ENCODE measurements at places on chromosomes 3 and 15.

GRCh38 chr3:127409421-127410136, 121.7 kb upstream of the PRR20G start:
- no peaks in the 10 kb centered on the region for H3K36me3 ChIP-seq
- no peaks in the 10 kb centered on the region for H3K4me1 ChIP-seq
- H3K27me3 ChIP-seq: peaks cover 31% of the 10 kb centered on the region
- H3K4me3 ChIP-seq: no peak overlapping the region
- no peak for DNase-seq

DNA sequence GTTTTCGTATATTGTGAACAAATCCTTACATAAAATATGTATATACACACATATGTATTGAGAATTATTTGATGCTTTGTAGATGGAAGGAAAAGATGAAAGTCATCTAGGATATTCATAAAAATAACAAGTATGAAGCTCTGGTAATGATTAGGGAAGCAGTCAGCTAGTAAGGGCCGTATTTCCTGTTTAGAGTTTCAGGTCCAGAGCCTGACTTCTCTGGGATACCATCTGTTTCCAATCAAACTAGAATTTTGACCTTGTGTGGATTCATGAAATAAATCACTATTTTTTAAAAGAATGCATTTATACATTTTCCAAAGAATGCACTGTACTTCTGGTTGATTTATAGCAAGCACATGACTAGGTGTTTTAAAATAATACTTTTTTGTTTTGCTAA, 156.1 kb upstream of the CGNL1 start:
- H3K27me3 ChIP-seq: no peaks in the 10 kb centered on the region
- H3K36me3 ChIP-seq: no peaks in the 10 kb centered on the region
- no peak overlapping the region for H3K27ac ChIP-seq
- peaks cover 18% of the 10 kb centered on the region for H3K4me1 ChIP-seq
- no peak overlapping the region for H3K4me3 ChIP-seq

DNA sequence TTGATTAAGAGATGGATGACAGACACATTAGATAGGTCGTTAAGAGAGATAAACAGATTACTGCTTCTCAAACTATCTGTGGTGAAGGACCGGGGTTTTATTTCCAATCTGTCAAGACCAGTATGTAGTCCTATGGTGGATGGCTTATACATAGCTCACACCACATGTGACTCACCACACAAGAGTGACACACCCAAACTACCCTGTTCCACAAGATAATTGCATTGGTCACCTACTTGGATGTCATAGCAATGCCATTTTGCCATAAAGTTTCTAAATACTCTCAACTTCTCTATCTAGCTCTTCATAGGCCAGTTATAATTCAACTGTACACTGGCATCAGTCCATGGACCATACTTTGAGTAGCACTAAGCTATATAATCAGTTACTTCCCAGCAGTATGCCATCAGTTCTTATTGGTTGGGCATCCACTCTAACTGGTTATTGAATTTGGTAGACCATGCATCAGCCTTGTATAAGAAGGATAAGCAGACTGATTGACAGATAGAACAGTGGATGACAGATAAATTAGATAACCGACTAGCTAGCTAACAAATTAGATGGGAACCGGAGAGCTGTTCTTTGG, 11.6 kb downstream of the WWTR1 start:
- peaks cover 6% of the 10 kb centered on the region for H3K4me1 ChIP-seq
- H3K4me3 ChIP-seq: no peak overlapping the region
- no peak for DNase-seq
- no peak overlapping the region for H3K27ac ChIP-seq

DNA sequence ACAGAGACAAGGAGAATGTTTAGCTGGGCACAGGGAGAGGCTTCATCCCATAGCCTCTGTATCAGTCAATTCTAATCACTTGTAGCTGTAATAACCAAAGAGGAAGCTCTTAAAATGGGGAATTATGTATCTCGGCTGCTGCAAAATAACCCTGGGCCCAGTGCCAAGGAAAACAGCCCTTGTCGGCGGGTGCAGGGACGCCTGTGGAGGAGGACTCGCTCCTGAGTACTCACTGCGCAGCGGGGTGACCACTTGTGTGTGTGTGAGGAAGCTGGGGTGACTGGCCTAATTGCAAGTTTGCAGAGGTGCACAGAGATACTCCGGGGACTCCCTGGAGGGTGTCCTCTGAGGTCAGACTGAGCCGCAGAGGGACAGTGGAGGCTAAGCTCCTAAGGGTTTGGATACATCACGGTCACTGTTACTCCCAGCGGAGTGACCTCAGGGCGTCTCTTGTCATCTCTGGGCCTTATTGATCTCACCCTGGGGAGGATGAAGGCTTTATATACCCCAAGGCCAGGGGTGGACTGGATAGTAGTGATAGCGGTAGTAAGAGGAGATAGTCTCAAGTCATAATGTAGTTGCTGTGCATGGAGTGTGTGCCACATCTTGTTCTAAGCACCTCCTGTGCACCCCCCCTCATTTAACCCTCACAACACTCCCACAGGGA, 37.2 kb downstream of the SLC6A6 start:
- H3K4me1 ChIP-seq: peaks cover 34% of the 10 kb centered on the region
- peak overlapping the region; percentile 62 for H3K4me3 ChIP-seq
- H3K27ac ChIP-seq: peak overlapping the region; percentile 85
- no peaks in the 10 kb centered on the region for H3K27me3 ChIP-seq

DNA sequence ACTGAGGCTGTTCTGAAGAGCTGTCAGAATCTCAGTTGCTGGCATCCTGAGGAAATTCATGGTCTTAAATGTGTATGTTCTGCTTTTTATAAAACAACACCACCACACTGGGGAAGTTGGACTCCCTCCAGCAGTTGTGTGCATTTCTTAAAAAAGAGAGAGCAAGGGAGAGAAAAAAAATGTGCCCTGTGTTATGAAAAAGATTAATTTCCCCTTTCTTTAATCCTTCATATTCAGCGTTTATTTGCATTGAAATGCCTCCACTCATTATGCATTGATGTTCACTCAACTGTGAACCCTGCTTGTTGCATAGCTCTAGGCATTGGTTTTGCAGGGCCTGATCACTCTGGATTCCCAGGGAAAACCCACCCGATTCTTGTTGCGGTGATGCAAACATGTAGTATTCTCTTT, 4.4 kb upstream of the ZNF609 start:
- peak overlapping the region; percentile 6 for H3K4me3 ChIP-seq
- H3K36me3 ChIP-seq: no peaks in the 10 kb centered on the region
- peaks cover 22% of the 10 kb centered on the region for H3K4me1 ChIP-seq
- H3K27me3 ChIP-seq: no peaks in the 10 kb centered on the region

- no peak overlapping the region for H3K4me3 ChIP-seq
- peaks cover 25% of the 10 kb centered on the region for H3K4me1 ChIP-seq
- DNase-seq: peak; percentile 57
- peak overlapping the region; percentile 77 for H3K27ac ChIP-seq
- peaks cover 15% of the 10 kb centered on the region for H3K36me3 ChIP-seq
- no peaks in the 10 kb centered on the region for H3K27me3 ChIP-seq
These were observed 22.5 kb downstream of the GLB1 start for GRCh38 chr3:33074217-33075067.

DNA sequence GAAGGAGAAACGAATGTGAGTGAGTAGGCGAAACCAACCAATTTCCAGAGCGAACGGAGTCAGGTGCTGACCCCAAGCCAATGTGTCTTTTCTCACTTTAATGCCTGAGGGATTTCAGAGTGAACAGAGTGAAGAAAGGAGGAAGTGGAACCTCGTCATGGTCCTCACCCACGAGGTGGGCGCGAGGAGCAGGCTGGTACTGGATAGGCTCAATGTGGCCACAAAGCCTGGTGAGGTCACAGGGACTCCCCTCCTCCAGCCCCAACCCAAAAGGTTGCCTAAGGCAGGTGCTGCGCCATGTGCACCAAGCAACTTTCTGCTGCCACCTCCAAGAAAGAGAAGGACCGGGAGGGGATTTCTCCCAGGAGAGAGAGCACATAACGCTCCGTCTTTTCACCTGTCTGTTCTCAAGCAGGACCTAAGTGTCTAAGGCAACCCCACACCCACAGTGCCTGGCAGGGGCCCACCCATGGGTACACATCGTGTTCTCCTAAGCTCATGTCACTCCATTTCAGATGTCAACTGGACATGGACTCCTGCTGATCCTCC, 3.8 kb downstream of the NRROS start:
- H3K27me3 ChIP-seq: no peaks in the 10 kb centered on the region
- H3K4me3 ChIP-seq: peak overlapping the region; percentile 96
- H3K36me3 ChIP-seq: peaks cover 17% of the 10 kb centered on the region

GRCh38 chr15:80384432-80384831, 19.8 kb upstream of the ARNT2 start:
- H3K4me1 ChIP-seq: no peaks in the 10 kb centered on the region
- H3K27me3 ChIP-seq: peaks cover 7% of the 10 kb centered on the region
- no peaks in the 10 kb centered on the region for H3K36me3 ChIP-seq
- H3K27ac ChIP-seq: no peak overlapping the region
- H3K4me3 ChIP-seq: no peak overlapping the region

DNA sequence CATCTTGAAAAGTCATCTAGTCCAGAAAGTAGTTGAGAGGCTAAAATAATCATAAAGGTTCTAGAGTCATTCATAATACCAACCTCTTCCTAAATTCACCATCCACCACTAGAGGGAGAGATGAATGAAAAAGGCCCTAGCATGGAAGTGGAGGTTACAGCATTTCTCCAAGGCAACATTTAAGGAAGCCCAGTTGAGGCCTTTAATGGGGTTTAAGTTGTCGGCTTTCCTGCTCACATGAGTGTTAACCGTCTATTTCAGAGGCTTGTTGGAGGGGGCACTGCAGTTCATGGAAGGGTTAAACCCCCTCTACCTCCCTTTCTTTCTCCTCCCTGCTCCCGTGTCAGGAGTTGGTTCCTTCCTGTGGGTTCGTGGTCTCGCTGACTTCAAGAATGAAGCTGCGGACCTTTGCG, 3.8 kb upstream of the SLCO3A1 start:
- no peak overlapping the region for H3K27ac ChIP-seq
- H3K4me3 ChIP-seq: no peak overlapping the region
- DNase-seq: no peak
- peaks cover 7% of the 10 kb centered on the region for H3K4me1 ChIP-seq
- H3K36me3 ChIP-seq: no peaks in the 10 kb centered on the region
- H3K27me3 ChIP-seq: peaks cover 26% of the 10 kb centered on the region

DNA sequence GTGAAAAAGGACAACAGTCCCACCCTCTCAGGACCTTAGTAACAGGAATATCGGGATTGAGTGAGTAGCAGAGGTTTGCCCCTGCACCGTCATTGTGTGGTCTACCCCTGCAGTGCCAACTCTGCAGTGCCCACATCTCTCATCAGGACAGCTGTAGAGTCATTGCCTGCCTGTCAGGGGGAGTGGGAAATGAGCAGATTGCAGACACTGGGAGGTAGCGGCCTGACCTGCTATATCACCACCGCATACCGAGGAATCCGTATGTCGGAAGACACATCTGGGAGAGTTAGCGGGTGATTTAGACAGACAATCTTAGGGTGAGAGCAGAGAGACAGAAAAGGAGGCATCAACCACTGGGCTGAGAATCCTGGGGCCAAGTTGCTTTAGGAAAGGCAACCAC, 218.1 kb downstream of the EPHB1 start:
- peaks cover 2% of the 10 kb centered on the region for H3K4me1 ChIP-seq
- no peak for DNase-seq
- no peak overlapping the region for H3K4me3 ChIP-seq
- H3K36me3 ChIP-seq: no peaks in the 10 kb centered on the region
- no peak overlapping the region for H3K27ac ChIP-seq

DNA sequence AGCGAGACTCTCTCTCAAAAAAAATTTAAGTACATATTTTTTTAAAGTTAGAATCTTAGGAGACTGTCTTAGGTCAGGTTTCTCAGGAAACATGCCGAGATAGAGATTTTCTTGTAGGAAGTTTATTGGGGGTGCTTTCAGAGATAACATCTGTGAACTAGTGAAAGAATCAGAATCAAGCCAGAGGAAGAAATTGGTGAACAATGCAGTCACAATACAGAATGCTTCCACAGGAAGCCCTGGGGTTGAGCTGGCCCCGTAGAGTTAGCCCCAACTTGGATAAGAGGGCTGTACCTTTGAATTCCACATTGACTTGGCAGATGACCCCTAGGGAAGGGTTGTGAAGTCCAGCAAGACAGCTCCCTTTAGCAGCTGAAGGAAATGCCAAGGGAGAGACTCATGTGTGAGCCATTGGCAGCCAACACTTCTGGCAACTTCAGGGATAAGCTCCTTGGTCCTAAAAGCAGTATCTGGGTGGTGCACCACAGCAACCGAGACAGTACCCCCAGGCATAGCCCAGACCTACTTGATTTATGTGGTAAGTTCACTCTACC, 7.1 kb upstream of the PLCB2 start:
- no peak overlapping the region for H3K4me3 ChIP-seq
- peaks cover 1% of the 10 kb centered on the region for H3K27me3 ChIP-seq
- H3K4me1 ChIP-seq: peaks cover 7% of the 10 kb centered on the region
- no peaks in the 10 kb centered on the region for H3K36me3 ChIP-seq
- no peak for DNase-seq

DNA sequence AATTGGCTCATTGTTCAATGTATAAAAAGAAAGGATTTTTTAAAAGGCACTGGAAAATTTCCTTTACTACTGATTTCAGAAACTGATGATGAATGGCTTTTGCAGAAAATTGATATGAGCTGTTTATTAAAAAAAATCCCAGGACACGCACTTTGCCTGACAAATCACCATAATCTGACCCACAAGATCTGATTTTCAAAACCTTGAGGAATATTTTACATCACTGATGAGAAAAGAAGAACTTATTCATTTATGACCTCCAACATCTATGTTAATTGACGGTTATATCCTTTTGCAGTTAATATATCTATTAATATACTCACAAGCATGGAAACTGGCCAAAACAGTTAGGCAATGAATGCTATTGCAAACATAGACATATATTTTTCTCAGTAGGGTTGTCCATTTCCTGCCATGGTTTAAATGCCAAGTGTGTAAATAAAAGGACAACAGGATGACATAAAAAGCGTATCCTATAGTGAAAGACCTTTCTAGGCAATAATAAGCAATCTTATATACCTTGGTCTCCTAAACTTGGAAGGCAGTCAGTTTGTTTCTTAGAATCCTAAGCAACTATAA, 109.7 kb upstream of the SLC7A14 start:
- H3K27me3 ChIP-seq: peaks cover 6% of the 10 kb centered on the region
- no peak overlapping the region for H3K27ac ChIP-seq
- H3K36me3 ChIP-seq: no peaks in the 10 kb centered on the region
- H3K4me3 ChIP-seq: no peak overlapping the region
- no peak for DNase-seq

- no peaks in the 10 kb centered on the region for H3K4me1 ChIP-seq
- H3K27me3 ChIP-seq: peaks cover 10% of the 10 kb centered on the region
- no peak overlapping the region for H3K27ac ChIP-seq
- no peak overlapping the region for H3K4me3 ChIP-seq
These were observed 56.4 kb upstream of the TLE3 start for GRCh38 chr15:70153921-70154717.

DNA sequence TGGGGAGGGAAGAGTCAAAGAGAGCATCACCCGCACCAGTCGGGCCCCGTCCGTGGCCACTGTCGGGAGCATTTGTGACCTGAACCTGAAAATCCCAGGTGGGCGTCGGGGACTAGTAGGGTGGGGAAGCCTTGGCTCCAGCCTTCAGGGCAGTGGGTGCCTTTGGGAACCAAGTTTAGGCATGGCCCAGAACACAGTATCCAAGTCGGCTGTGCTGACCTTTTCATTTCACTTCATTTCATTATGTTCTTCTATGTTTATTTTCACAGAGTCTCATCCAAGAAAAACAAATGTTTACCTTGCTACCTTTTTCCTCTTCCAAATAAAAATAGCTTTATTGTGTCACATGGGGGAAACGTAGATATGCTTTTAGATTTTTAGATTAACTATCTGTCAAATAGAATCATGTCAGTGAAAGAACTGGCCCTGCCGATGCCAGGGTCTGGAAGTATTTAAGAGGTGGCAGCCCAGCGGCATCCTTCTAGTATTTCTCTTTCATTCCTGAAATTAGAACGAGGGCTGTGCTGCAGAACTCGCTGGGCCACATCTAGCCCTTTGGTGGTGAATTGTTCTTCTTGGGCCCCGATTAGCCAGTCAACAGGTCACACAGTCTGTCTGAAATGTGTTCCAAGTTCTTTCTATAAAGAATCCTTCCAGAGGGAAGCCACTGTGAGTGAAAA, 60.5 kb downstream of the DNASE1L3 start:
- no peak overlapping the region for H3K4me3 ChIP-seq
- H3K27me3 ChIP-seq: no peaks in the 10 kb centered on the region
- no peak overlapping the region for H3K27ac ChIP-seq
